AML-193 (cell line): ENCODE measurements at places on chromosomes 7 and 10.

DNA sequence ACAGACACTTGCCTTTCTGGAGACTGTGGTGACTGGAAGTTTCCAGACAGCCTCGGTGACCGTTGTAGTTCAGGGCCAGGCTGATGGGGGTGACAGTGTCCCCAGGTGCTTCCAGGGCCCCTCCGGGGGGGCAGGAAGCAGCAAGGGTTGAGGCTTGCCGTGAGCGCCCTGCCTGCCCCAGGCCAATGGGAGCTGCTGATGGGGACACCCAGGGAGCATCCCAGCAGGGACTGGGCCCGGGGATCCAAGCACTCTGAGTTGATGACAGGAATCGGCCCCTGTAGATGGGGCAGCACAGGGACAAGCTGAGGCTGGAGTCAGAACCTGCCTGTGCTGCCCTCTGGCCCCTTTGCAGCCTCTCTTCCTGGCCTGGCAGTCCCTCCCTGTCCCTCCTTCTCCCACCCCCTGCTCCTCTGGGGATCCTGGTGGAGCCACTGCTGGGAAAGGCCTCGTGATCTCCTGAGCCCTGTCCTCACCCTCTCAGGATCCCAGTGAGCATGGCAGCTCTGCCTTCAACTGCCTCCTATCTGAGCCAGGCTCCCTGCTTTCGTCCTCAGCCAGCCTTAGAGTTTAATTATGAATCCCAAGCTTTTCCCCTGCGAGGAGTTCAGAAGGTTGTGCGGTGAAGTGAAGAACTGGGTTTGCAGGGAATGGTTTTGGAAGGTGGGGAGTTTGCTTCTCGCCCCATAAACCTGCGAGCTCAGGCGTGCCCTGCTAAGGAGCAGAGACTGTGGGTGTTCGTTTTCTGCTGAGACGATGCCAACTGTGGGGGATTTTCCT lies 84.7 kb downstream of the ADCY1 start:
- DNase-seq, result no peak

DNA sequence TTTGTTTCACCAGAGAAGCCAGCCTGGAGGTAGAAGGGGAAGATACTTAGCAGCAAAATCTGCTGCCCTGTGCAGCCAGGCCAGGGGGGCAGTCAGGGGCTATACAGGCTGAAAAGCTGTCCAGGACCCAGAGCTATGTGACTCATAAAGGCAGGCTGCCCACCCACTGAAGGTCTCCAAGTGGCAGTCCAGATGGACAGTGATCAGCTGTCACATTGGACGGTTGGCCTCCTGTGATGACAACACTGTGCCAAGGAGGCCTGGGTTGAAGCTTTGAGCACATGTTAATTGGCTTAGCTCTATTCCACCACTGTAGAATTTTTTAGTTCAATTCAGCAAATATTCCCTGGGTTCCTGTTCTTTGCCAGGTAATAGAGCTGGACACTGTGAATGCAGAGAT lies 577.3 kb upstream of the GALNT17 start:
- DNase-seq, result no peak

GRCh38 chr7:36474283-36475010 lies 84.8 kb downstream of the ANLN start:
- no peak for DNase-seq

GRCh38 chr7:39168403-39169098 lies 190.8 kb downstream of the POU6F2 start:
- no peak for DNase-seq

DNA sequence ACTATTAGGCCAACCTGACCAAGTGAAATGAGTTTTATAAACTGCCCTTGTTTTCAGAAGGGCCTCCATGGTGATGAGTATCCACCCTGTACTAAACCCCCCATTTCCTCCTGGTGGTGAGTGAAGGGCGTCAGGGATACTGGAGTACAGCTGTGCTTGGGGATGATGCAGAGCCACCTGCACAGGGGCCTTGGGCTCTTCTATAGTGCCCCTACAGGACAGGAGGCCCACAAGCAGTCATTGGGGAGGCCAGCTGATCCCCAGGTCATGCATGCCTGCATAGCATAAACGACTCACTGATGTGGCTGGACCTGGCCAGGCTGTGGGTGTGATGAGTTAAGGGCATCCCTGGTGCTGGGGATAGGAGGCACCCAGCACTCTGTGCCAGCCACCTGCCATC lies 114.1 kb upstream of the CELF2 start:
- no peak for DNase-seq

- DNase-seq, result no peak
Observed at GRCh38 chr10:103854265-103854685, 1.1 kb downstream of the SH3PXD2A start.

GRCh38 chr7:117137868-117138267 lies 184.6 kb downstream of the ST7 start:
- no peak for DNase-seq

DNA sequence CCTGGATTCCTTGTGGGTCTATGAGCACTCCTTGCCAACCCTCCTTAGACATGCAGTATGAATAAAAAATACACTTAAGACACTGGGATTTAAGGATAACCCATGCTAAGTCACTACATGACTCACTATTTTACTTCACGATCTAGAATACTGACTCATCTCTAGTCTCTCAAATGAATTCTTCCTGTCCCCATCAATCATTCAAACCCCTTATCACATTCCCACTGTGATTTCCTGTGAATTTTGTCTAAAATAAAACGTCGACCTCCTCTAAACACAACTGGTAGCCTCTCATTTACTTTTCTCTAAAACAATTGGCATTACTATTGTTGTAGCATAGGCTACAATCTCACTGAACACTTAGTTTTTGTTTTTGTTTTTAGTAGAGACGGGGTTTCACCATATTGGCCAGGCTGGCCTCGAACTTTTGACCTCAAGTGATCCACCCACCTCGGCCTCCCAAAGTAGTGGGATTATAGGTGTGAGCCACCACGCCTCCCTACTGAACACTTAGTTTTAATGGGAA lies 3.9 kb upstream of the IQUB start:
- no peak for DNase-seq

DNA sequence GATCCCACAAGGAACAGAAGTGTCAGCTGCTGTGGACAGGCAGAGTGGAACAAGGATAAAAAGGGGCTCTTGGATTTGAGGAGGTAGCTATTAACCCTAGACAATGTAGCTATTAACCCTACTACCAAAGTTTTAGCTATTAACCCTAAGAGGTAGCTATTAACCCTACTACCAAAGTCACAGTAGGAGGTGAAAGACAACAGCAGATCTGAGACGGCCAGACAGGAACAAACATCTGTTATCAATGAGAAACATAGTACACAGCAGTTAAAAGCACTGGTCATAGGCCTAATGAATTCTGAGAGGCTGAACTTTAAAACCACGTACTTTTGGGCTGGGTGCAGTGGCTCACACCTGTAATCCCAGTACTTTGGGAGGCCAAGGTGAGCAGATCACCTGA lies 11.9 kb downstream of the ERCC6 start:
- DNase-seq, result no peak

GRCh38 chr10:60978287-60979115 lies 34.5 kb upstream of the RHOBTB1 start:
- no peak for DNase-seq

- peak; percentile 71 for DNase-seq
Observed at GRCh38 chr10:83373671-83374070, 765.6 kb upstream of the GHITM start.

GRCh38 chr10:67112765-67113164 lies 186.9 kb downstream of the LRRTM3 start:
- DNase-seq, result no peak
